ENCODE measurements at places on chromosomes 12 and 14.
A peak's percentile ranks its signal among the peaks of the same experiment; 100 is the strongest.

DNA sequence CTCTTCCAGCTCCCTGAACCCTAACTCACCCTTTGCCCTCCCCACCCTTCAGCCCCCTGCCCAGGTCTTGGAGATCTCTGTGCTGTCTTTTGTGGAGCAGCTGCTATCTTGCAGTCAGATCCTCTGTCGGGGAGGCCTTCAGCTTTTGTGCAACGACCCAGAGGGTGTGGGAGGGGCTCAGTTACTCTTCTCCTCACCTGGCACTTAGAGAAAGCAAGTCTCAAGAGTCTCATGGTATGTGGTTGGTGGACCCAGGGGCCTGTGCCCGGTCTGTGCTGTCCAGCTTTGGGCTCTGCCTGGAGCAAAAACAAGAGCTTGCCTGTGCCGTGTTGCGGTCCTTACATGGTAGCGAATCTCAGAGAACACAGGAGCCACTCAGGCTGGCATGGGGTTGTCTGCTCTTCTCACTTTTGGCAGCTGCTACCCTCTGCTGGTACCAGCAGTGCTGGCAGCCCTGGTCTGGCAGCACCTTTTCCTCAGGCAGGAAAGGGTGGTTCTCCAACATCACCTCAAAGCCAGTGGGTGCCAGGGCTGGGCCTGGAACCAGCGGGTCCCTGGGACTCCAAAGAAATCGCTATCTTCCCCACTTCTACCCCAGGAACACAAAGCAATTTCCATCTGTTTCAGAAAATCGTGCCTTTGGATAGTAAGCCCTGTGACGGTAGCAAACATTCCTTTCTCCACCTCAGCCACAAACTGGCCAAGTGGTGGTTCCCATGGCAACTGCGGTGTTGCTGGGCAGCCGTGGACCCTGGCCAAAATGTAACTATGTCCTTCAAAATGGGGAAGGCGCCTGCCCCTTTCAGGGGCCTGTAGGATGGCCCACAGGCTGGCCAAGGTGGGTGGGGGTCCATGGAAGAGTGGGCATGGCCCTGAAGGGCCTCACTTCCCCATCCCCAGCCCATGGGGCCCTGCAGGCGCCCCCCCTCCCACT is 90.0 kb downstream of the RIN3 start:
- peak; percentile 67 for DNase-seq

GRCh38 chr12:113306382-113306781 is 28.5 kb downstream of the SLC8B1 start:
- DNase-seq = peak; percentile 69

DNA sequence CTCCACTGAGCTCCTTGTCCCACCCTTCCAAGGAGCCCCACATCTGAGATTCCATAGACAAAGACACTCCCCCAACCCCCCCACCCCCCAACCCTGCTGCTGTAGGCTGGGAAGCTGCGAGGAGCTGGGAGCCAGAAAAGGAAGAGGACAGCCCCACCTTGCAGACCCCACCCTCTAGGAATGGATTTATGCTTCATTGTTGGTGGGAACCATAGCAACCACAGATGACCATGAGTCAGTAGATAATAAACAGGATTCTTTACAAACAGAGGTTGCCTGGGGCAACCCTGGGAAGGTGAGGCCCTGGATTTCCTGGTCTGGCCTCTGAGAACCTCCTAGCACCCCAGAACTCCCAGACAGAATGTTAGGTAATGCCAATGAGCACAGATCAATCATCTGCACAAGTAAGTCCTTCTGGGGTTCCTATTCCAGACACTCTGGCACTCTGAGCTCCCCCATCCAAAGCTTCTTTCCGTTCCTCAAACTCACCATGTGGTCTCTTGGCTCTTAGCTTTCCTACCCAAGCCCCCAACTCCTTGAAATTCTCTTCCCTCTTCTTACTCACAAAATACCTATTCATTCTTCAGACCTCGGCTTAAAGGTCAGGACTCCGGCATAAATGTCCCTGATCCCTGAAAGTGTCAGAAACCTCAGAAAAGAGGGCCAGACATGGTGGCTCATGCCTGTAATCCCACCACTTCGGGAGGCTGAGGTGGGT is 15.2 kb upstream of the PLEKHG6 start:
- peak; percentile 87 for DNase-seq

DNA sequence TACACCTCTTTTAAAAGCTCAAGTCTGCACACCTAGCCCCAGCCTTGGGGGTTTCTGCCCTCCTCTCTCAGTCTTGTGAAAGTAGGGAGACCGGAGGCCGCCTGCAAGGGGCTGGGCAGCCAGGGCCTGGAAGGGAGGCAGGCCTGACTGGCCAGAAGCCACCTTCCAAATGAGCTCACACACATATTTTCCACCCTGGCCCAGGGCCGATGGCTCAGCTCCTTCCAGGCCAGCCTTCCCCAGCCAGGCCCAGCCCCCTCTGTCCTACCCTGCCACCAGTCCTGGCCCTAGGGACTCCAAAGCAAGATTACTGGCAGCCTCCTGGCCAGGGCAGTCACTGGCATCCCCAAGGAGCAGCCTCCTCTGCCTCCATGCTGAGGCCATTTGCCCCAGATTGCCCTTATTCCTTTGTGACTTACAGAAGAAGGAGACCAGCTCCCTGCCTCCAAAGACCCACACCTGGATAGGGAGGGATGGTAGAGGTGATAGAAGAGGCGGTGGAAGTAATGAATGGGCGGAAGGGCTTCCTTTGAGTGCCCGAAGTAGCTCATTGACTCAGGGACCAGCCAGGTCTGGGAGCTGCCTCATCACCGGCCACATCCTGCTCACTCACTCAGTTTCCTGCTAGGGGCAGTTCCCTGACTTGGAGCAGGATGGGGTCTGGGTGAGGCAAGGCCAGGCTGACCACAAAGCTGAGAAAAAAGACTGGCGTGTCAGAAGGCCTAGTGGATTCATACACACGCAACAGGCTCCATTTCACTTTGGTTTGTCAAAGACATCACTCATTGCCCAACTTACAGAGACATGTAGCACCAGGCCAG is 14.8 kb downstream of the MMP14 start:
- peak; percentile 100 for DNase-seq

DNA sequence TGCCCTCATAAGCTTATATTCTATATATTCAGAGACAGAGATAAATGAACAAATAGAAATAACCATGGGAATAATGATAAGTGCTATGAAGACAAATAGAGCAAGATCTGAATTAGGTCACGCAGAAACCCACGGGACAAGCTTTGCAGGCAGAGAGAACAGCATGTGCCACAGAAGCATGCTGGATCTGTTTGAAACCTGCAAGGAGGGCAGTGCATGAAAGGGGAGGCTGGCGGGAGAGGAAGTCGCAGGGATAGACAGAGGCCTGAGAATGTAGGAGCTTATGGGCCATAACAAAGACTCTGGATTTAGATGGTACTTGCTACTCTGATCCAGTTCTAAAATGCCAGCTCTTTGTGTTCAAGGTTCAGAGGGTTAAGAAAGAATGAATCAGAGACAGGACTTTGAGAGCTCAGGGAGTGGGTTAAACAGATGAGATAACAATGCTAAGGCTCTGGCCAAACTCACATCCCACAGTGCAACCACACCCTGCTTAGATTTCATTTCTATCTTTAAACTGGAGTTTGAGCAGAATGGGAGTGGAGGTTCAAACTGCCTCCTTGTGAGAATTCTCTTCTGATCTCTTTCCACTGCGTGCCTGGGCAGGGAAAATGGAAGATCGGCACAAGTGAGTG is 49.2 kb upstream of the PPP1R12A start:
- peak; percentile 76 for DNase-seq

DNA sequence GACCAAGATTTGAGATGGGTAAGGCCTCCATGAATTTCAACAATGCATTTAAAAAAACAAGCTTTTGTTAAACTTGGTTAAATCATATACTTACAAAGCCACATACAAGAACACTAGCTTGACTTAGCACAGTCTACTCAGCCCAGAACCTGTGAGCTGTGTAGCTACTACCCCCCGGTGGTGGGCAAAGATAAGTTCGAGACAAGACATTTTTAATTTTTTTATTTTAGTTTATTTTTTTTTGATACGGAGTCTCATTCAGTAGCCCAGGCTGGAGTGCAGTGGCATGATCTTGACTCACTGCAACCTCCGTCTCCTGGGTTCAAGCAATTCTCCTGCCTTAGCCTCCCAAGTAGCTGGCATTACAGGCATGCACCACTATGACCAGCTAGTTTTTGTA is 3.7 kb upstream of the NECAP1 start:
- DNase-seq = peak; percentile 64

- DNase-seq = no peak
Measured at GRCh38 chr12:66304296-66304900, 2.1 kb downstream of the HELB start.

DNA sequence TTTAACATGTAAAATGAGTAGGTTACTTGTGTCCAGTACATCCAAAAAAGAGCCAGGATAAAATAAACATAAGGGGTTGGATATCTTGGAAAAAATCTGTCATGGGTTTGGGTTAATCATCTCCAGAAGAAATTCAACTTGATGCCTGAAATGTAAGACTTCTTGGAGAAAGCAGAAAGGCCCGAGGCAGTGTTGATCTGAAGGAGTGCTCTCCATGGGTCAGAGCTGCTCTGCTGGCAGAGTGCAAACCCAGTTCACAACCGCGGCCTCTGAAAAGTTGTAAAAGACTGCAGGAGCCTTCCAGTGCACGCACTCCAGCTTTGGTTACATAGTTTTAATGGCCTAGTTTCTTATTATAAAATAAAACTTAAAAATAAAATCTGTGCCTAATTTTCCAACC is 97.3 kb upstream of the ALX1 start:
- DNase-seq = no peak

DNA sequence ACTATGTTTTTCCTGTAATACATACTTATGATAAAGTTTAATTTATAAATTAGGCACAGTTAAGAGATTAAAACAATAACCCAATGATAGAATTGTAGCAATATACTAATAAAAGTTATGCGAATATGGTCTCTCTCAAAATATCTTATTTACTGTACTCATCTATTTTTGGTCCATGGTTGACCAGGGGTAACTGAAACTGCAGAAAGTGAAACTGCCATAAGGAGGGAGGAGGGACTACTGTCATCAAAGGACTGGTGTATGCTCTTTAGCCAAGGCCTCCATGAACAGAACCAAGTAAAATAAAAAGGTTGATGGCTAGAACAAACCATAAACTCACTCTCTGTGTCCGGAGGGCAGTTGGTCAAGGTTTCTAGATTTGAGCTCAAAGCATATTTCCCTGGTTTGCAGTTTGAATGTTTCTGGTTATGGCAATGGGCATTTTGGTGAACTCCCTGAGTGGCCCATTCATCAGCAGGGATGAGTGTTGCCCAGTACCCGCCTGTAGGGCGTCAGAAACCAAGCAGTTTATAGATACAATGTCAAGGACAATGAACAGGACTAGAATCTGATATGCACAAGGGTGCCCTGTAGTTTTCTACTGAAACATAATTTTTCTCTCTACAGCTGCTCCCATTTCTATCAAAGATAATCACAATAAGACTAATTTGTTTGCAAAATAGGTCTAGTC is 19.8 kb downstream of the LEMD3 start:
- no peak for DNase-seq

GRCh38 chr12:52058631-52059361 is 7.6 kb downstream of the NR4A1 start:
- DNase-seq = no peak

DNA sequence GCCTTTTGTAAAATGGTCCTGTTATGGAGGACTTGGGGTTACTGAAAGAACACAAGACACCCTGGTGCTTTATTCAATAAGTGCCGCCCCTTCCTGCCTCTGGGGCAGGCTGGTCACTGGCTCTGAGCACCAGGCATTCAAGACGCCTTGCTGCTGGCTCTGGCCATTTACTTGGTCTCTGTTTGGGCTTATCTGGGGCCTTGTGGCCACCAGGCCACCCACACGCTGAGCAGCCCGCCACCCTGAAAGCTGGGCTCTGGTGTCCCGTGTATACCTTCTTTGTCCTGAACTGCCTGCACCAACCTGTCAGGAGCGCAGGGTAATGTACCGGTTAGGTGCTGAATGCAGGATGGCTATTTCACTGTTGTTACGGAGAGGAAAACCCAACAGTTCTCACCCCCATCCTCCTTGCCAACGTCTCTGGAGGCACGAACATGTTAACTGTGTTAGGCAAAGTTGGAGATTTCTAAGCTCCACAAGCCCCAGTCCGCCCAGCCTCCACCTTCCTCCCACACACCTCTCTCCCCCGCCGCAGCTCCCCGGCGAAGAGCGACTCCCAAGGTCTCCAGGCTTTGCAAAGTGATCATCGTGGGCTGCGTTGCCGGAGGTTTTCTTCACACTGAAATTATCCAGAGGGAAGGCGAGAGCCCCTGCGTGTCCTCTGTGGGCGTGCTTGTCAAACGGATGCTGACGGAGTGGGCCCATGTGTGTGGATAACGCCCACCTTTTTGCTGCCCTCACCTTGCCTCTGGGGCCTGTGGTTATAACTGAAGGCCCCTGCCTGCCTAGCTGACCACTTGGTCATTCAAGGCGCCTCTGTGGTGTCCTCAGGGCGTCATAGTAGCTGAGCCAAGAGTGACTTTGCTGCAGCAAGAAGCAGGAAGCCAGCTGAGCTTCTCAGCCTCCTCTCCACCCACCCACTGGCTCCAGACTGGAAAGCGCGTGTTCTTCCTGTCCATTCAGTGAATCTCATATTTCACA is 18.8 kb upstream of the BEGAIN start:
- DNase-seq = no peak

DNA sequence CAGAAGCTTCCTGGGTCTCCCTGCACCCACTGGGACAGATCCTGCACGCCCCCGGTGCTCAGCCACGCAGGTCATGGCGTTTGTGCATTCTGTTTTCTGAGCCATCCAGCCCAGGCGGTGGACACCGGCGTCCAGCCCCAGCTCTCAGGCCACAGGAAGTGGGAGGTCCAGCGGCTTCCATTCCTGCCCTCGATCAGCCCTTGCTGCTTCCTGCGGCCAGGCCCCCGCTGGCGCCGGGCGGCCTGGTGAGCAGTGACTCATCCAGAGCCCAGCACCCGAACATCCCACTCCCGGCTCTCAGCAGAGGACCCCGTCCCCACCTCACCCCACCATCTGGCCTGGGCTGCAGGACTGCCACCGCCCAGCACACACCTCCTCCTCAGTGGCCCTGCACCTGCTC is 18.0 kb upstream of the NUDT14 start:
- DNase-seq = peak; percentile 70

- DNase-seq = peak; percentile 70
Measured at GRCh38 chr12:24821691-24822090, 127.2 kb downstream of the BCAT1 start.

GRCh38 chr12:117679776-117680175 is 289.0 kb downstream of the KSR2 start:
- DNase-seq = no peak

DNA sequence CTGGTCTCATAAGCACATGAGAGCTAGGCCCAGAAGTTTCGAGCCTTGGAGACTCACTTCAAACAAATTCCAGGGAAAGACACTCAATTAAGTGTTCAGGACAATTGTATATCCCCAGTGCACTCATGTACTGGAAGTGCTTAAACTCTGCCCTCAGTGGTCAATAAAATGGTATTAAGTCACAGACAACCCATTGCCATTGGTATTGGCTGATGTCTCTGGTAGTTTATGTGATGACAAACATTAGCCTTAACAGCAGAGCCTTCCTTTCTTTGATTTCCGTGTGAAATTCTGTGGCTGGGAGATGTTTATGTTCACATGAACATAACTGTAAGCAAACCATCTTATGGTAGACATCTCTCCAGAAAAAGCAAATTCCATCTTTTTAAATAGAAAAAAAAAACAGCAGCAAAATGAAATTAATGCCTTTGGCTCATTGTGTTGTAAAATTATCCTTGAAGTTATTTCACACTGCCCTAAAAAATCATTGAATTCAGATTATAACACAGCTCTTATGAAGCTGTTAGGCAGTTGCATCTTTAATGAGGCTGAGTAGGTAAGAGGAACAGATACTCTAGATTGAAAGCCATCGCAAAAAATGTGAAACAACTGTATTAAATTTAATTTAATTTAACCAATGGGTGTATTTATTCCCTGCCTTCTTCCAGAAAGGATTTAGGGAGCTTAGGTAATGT is 216.2 kb upstream of the PLEKHG7 start:
- DNase-seq = no peak
